ENCODE measurements at places on chromosomes 11 and 22. TPM values are rescaled to one million over a fixed set of nuclear protein-coding genes. Genes with fewer than 3 reads are reported as not detected.

GDPD4 gene
- not detected for total RNA-seq

FGF19 gene
- not detected for total RNA-seq

CARS1 gene
- 54.2 TPM for total RNA-seq

BCO2 gene
- total RNA-seq: 1.2 TPM

TCIRG1 gene
- total RNA-seq: 69.5 TPM

NXPE1 gene
- total RNA-seq: not detected

PYGM gene
- total RNA-seq: 1.3 TPM

MMP1 gene
- 1,928 TPM for total RNA-seq

CLP1 gene
- total RNA-seq: 11.8 TPM

SMTNL1 gene
- not detected for total RNA-seq

CRACR2B gene
- 4.9 TPM for total RNA-seq

IGSF9B gene
- 3.8 TPM for total RNA-seq

FGF3 gene
- not detected for total RNA-seq

DMC1 gene
- total RNA-seq: 3.2 TPM

SCGB1A1 gene
- not detected for total RNA-seq

TRIM34 gene
- 21.3 TPM for total RNA-seq

TCF20 gene
- total RNA-seq: 16.5 TPM

RAB3IL1 gene
- total RNA-seq: 10.0 TPM

POLR3H gene
- 24.9 TPM for total RNA-seq

LDLRAD3 gene
- total RNA-seq: 4.5 TPM

KCNK4 gene
- total RNA-seq: not detected

BIRC3 gene
- total RNA-seq: 0.92 TPM

MS4A14 gene
- total RNA-seq: not detected

RASSF10 gene
- not detected for total RNA-seq

CCDC116 gene
- total RNA-seq: 0.19 TPM

GAB4 gene
- not detected for total RNA-seq

MS4A7 gene
- not detected for total RNA-seq

FKBP2 gene
- 92.3 TPM for total RNA-seq

SOX10 gene
- total RNA-seq: not detected

TPBGL gene
- not detected for total RNA-seq

MYOD1 gene
- not detected for total RNA-seq

UPB1 gene
- total RNA-seq: 0.13 TPM

PKP3 gene
- total RNA-seq: 1.3 TPM

TUBA8 gene
- 0.87 TPM for total RNA-seq

OR51B5 gene
- total RNA-seq: 0.40 TPM

PDE2A gene
- total RNA-seq: 2.9 TPM

DNHD1 gene
- 7.2 TPM for total RNA-seq

CABP4 gene
- total RNA-seq: 0.26 TPM

SLCO2B1 gene
- 0.06 TPM for total RNA-seq

TEX12 gene
- 0.13 TPM for total RNA-seq

MMP12 gene
- not detected for total RNA-seq

DLG2 gene
- 2.6 TPM for total RNA-seq

HEPACAM gene
- not detected for total RNA-seq

USP2 gene
- 0.06 TPM for total RNA-seq

MUC6 gene
- total RNA-seq: not detected

HTR3A gene
- not detected for total RNA-seq

NLRP10 gene
- 0.75 TPM for total RNA-seq

CCDC179 gene
- not detected for total RNA-seq

ARFIP2 gene
- 46.5 TPM for total RNA-seq

OR52I2 gene
- total RNA-seq: not detected

Data from aortic smooth muscle cell (primary cell).